ENCODE measurements at places on chromosomes 13 and 19.

GRCh38 chr13:43428545-43429296 is 358.1 kb downstream of the ENOX1 start:
- no peak for DNase-seq
- H3K27me3 ChIP-seq: no peaks in the 10 kb centered on the region
- H3K36me3 ChIP-seq: no peaks in the 10 kb centered on the region
- no peak overlapping the region for H3K4me3 ChIP-seq

GRCh38 chr13:102012299-102013293 is 389.3 kb downstream of the FGF14 start:
- DNase-seq: no peak
- H3K27ac ChIP-seq: no peak overlapping the region
- no peak overlapping the region for H3K4me3 ChIP-seq

DNA sequence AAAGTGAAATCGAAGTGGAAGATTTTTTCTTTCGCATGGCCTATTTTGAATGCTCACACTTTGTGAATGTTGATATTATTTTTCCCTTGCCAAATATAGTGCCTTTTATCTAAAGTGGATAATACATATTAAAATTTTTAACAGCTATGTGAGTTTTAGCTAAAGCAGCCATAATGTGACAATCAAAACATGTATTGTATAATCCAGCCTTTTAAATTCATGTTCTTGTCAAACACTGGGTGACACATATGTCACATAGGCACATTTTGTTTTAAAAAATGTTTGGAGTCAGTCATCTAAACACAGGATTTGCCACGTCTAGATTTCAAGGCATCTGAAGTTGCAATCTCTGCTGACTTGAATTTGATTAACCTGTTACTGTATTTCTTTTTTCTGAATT is 1256.6 kb downstream of the SLITRK1 start:
- H3K4me3 ChIP-seq: no peak overlapping the region
- H3K4me1 ChIP-seq: no peaks in the 10 kb centered on the region
- DNase-seq: no peak
- no peaks in the 10 kb centered on the region for H3K27me3 ChIP-seq
- H3K27ac ChIP-seq: no peak overlapping the region

GRCh38 chr13:40052954-40053353 is 397.5 kb downstream of the COG6 start:
- H3K27me3 ChIP-seq: no peaks in the 10 kb centered on the region
- no peak for DNase-seq
- H3K36me3 ChIP-seq: no peaks in the 10 kb centered on the region
- H3K27ac ChIP-seq: no peak overlapping the region
- no peaks in the 10 kb centered on the region for H3K4me1 ChIP-seq

DNA sequence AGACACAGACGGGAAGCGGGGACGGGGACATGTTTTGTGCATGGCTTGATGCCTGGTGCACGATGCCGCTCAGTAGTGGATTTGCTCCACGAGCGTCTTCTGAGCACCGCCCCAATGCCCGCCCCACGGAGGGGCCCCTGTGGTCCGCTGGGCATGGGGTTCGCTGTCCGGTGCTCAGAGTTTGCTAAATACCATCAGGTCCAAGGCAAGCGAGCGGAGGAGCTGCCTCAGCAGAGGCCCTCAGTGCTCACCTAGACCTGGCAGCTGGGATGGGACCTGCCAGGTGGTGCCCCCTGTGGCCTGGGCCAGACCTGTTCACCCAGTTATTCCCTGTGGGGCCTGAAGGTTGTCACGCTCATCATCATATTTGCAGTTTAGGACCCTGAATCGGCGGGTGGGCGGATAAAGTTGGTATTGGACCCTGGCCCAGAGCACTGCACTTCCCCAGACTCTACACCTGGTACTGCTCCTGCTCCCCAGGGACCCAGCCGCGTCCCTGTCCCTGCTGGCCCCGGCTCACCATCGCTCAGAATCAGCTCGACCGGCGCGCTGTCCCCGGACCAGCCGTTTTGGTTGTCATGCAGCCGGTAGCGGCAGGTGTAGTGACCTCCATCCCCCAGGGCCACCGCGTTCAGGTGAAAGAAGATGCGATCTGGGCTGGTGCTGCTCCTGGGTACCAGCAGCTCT is 2.3 kb downstream of the A1BG start:
- no peak overlapping the region for H3K4me3 ChIP-seq
- H3K36me3 ChIP-seq: no peaks in the 10 kb centered on the region
- H3K27ac ChIP-seq: no peak overlapping the region
- peaks cover 3% of the 10 kb centered on the region for H3K4me1 ChIP-seq
- DNase-seq: no peak

DNA sequence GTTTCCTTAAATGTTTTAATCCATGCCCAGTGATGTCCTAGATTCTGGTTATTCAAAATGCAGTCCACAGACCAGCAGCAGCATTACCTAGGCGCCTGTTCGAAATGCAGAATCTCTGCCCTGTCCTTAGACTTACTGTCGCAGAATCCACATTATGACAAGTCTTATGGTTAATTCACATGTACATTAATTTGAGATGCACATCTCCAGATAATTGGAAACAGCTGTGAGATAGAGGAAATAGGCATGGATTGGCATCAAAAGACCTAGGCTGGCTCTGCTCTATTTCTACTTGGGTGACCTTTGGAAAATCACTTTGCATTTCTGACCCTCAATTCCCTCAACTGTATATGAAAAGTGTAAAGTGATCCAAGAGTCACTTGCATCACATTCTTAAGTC is 700.7 kb downstream of the DIAPH3 start:
- H3K36me3 ChIP-seq: no peaks in the 10 kb centered on the region
- H3K4me3 ChIP-seq: no peak overlapping the region
- no peak overlapping the region for H3K27ac ChIP-seq
- peaks cover 71% of the 10 kb centered on the region for H3K4me1 ChIP-seq

GRCh38 chr19:42516771-42517170 is 11.5 kb downstream of the CEACAM1 start:
- no peak overlapping the region for H3K27ac ChIP-seq
- peaks cover 21% of the 10 kb centered on the region for H3K4me1 ChIP-seq
- no peaks in the 10 kb centered on the region for H3K36me3 ChIP-seq

DNA sequence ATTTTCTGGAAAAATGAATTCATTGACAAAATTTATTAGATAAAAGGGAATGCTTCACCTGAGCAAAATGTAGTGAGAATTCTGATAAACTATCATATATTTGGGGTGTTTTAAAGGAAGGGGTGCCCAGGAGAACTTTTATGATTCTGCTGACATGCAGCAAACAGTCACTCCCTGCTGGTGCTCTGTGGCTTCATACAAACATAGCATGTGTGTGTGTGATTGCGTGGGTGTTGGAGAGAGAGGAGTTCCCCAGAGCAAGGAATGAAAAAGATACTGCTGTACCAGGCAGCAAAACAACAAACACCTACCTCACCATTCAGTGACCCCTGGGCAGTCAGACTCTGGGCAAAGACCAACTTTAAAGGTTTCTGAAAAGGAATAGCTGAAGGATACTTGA is 546.7 kb downstream of the RFC3 start:
- peaks cover 13% of the 10 kb centered on the region for H3K36me3 ChIP-seq
- no peaks in the 10 kb centered on the region for H3K4me1 ChIP-seq
- DNase-seq: no peak
- H3K4me3 ChIP-seq: no peak overlapping the region

DNA sequence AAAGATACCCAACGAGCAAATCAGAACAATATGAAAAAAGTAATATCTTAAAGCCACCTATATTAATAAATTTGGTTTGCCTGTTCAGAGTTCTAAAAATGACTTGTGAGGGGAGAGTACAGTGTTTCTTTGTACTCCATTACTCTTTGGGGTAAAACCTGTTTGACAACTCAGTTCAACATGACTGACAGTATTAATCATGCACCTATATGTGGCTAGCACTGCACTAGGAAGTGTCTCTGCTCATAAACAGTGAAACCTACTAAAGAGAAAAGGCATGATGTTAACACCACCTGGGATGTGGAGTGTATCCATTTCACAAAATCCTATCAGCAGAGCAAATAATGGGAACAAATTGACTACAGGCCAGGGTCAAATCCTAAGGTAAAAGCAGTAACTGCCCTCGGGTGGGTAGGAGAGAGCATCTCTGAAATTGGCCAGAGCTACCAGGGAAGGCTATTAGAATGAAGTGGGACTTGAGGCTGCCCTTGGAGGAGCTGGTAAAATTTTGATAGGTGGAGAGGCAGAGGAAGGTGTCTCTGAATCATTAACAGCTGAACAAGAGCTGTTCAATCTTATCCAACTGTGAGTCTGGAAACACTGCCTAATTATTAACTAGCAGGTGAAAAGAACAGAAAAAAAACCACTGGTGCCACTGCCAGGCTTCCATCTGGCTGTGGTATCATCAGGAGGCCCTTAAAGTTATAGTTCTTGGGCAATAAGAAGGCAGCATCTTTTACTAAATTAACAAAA is 365.1 kb downstream of the DNAJC15 start:
- H3K4me1 ChIP-seq: peaks cover 13% of the 10 kb centered on the region
- no peaks in the 10 kb centered on the region for H3K27me3 ChIP-seq
- no peak for DNase-seq
- no peak overlapping the region for H3K4me3 ChIP-seq
- H3K27ac ChIP-seq: no peak overlapping the region

- DNase-seq: no peak
- peaks cover 3% of the 10 kb centered on the region for H3K4me1 ChIP-seq
- H3K27ac ChIP-seq: no peak overlapping the region
- peaks cover 3% of the 10 kb centered on the region for H3K27me3 ChIP-seq
- H3K36me3 ChIP-seq: peaks cover 27% of the 10 kb centered on the region
Measured at GRCh38 chr13:66273011-66273410, 957.1 kb downstream of the PCDH9 start.

Measured in WTC11 (cell line).